NCI-H526 (cell line): ENCODE measurements at places on chromosomes 3 and 15.

DNA sequence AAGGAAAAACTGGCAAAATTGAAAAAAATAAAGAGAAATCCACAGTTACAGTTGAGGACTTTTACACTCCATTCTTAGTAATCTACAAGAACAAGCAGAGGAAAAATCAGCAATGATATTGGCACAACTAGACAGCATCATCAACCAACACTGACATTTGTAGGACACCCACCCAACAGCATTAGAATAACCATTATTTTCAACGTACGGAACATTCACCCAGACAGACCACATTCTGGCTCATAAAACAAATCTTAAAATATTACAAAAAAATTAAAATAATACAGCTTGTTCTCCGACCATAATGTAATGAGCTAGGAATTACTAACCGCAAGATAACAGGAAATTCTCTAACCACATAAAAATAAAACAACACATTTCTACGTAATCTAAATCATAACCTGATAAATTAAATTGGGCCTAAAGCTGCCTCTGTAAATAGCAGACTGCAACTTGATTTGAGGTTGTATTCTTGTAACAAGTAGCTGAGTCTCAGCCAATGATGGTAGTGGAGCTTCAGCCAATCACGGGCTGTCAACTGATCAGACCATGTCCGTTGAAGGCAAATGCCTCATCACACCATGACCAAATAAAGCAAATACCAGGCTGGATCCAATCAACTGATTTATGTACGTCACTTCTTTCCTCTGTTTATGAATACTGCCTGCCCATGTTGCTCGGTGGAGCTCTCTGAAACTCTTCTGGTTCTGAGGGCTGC lies 9.2 kb downstream of the PLSCR4 start:
- DNase-seq, result no peak

- no peak for DNase-seq
Observed at GRCh38 chr3:33139996-33140395, 26.2 kb downstream of the CRTAP start.

DNA sequence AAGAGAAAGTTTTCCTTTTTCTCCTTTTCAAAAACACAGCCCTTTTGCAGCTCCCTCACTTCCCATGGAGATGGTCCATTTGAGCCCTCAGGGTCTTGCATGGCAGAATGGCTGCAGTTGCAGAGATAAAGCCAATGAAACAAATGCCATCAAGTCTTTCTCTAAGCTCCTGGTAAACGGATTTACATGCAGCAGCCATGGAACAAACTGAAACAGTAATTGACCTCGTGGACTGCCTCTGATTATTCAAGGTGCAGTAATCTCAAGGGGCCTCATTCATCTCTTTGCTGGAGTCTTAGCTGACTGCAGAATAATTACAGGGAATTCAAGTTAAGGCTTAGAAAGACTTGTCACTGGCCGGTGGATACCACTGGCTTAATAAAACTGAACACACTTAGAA lies 125.1 kb downstream of the SQOR start:
- no peak for DNase-seq

DNA sequence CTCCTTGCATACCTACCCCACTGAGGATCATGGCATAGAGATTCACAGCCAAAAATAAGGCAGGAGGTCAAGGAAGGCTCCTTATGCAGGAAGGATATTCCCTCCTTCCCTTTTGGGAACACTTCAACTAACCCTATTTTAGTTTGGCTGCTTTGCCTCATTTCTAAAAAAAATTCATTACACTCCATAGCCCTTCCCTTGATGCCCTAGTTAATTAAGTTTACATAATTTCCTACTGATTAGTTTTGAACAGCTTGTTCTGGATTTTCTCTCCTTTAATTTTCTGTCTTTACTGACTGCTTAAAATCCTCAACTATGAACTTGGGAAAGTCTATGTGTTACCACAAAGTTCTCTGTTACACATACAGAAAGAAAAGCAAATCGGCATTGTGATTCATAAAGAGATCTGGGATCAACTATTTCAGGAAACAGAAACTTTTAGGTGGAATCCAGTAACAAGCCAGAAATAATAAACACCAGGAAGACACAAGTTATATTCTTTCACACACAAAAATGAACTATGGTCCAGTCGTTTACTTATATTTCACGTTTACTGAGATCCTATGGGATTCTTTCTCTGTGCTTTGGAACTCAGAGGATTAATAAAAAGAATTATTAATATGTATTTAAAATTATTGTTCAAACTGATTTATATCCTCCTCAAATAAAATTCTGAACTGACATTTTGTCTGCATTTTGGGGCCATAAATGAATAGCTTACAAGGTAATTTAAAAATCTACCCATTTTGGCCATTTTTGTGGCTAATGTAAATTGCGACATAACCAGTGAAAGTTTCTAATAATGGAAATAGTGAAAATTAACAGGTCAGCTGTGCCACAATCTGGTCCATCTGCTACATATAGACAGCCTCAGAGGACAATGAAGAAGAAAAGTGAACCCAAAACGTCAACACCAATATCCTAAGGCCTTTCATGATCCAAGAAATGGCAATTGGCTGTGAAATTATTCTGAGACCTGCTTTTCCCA lies 113.8 kb downstream of the FRMD5 start:
- DNase-seq, result no peak

- peak; percentile 30 for DNase-seq
Observed at GRCh38 chr15:75694241-75695182, 18.1 kb downstream of the CSPG4 start.

- DNase-seq, result no peak
Observed at GRCh38 chr3:119300991-119301391, 6.8 kb downstream of the ARHGAP31 start.

- no peak for DNase-seq
Observed at GRCh38 chr3:124586126-124587052, 143.9 kb upstream of the UMPS start.

DNA sequence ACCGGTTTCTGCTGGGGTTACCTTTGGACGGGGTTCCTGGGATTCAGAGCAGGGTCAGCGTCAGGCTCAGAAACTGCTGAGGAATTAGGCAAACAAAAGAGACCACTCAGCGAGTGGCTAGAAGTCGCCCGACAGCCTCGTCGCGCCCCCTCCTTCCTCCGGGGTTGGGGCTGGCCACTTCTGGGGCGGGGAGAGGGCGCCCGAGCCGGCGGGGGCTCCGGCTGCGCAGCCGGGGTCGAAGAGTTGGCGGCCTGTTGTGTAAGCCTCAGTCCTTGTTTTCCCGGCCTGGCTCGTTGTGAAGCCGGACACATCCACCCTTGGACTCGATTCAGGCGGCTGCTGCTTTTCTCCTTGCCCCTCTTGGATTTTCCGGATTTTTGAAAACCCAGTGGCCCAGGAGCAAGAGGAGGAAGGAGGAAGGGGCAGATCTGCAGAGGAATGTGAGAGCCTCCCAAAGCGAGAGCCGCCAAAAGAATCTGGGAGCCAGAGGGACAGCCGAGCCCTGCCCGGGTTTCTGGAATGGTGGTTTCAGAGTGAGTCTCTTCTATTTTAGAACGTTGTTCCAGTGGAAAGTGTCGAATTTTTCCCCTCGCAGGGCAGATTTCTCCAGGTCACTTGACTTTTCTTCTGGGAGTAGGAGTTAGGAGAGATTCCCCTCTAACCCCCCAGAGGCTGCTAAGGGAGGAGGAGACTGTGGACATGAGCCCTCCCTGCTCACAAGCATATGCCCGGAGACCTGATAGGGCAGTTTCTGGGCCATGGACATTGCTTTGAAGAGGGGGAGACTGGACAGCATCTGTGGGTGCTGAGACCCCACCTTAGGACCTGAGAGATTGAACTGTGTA lies 666 bp downstream of the SNX33 start:
- DNase-seq, result no peak

GRCh38 chr3:40516201-40516600 lies 8.6 kb upstream of the ZNF621 start:
- no peak for DNase-seq

DNA sequence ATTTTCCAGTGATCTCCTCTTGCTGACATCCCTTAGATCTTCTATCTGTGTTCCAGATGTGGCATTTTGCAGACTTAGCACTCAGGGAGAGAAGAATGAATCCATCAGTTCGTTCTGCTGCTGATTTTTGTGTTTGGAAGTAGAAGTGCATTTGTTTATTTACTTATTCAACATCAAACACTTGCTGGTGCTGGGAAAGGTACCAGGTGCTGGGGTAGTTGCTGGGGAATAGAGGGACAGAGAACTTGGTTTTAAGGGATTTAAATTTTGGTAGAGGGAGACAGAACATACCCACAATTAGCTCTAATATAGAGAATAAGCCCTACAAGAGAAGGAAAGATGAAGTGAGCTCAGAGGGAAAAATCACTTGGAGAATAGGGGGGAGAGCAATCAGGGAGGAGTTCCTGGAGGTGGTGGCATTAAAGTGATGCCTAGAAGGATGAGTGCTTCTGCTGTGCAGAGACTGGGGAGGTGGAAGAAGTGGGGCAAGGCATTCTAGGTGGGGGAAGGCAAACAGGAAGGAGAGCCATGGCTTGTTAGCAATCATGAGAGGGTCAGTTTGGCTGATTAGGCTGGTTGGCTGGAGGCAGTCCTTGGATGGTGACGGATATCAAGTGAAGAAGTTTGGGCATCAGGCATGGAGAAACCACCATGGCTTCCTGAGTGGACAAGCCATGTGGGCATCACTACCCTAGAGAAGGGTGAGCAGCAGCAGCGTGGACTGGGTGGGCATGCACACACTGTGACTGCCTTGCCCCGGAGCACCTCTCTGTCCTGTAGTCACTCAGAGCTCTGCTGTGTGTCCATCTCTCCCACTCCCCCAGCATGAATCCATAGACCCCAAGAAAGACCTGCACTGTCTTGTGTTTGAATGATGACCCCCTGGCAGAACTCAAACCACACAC lies 197.3 kb downstream of the OPA1 start:
- no peak for DNase-seq

DNA sequence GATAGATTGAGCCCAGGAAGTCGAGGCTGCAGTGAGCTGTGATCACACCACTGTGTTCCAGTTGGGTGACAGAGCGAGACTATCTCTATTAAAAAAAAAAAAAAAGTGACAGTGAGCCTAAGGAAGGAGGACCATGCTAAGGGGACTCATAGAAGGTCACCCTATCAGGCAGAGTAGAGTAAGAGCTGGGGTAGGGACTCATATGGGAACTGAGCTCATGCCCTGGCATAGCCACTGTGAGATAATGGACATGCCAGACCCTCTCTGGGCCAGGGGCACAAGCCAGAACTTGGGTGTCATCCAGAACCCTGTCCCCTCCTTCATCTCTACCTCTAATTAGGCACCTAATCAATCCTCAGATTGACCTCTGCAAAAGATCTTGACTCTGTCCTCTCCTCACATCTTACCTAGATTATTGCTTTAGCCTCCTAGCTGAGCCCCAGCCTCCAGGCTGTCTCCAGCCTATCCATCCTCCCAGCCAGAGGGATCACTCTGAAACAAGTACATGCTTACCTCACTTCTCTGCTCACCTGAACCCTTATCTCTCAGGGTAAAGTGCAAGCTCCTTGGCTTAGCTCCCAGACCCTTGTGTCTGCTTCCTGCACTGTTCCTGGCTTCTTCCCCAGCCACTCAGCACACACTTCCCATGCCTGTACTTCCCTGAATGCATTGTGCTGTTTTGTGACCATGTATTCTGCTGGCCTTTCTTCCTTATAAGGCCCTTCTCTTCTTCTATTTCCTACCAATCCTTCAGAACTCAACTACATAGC lies 76.4 kb downstream of the DAPK2 start:
- no peak for DNase-seq

GRCh38 chr3:120192159-120192558 lies 92.9 kb downstream of the GPR156 start:
- no peak for DNase-seq

- no peak for DNase-seq
Observed at GRCh38 chr3:9884555-9885165, 4.6 kb upstream of the CIDEC start.

DNA sequence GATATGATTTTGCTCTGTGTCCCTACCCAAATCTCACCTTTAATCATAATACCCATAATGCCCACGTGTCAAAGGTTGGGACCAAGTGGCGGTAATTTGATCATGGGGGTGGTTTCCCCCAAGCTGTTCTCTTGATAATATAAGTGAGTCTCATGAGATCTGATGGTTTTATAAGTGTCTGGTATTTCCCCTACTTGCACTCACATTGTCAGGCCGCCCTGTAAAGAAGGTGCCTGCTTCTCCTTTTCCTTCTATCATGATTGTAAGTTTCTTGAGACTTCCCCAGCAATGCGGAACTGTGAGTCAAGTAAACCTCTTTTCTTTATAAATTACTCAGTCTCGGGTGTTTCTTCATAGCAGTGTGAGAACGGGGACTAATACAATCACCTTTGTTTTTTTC lies 279.8 kb downstream of the ARPP21 start:
- DNase-seq, result no peak

GRCh38 chr3:39110041-39110639 lies 2.7 kb downstream of the TTC21A start:
- DNase-seq, result no peak

GRCh38 chr3:177979703-177980102 lies 556.5 kb upstream of the KCNMB2 start:
- no peak for DNase-seq

GRCh38 chr3:44125882-44126281 lies 115.8 kb upstream of the TOPAZ1 start:
- no peak for DNase-seq

- DNase-seq, result no peak
Observed at GRCh38 chr3:132199451-132199850, 117.8 kb upstream of the ACP3 start.

DNA sequence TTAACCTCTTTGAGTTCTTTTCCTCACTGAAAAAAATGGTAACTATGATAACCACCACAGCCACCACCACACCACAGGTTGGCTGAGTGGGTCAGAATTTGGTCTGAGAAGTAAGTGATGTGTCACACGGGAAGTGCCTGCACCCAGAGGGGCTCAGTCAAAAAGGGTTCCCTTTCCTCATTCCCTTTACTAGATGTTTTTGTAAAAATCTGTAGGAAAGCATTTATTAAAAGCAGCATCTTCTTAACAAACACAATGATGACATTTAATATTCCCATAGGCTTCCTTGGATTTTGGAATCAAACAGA lies 23.2 kb downstream of the CFAP92 start:
- DNase-seq, result no peak

DNA sequence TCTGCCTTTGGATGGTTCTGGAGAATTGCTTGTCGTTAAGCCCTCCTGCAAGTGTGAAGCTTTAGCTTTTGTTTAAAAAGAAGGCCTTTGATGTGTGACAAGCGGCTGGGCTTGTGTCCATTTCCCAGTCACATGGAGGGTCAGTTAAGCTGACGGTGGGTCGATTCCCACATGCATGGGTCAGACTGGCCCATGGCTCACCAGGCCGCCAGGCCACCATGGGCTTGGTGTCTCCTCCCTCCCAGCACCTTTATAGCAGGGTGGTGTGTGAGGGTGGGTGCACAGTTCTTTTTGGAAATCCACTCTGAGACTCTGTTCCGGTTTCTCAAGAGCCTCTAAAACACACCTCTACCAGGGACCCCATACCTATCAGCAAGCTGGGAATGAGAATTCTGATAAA lies 67.2 kb downstream of the SCN5A start:
- DNase-seq, result no peak
